Activated CD4-positive, alpha-beta memory T cell treated with anti-CD3 and anti-CD28 coated beads, Interleukin-2, amount 10 ng/mL, durations not matched to agents 7 days and 5 days (primary cell): ENCODE measurements at places on chromosomes 1 and 21. TPM values are rescaled to one million over a fixed set of nuclear protein-coding genes. Genes with fewer than 3 reads are reported as not detected.

RBM11 gene
- total RNA-seq = 0.88 TPM

TNFRSF4 gene
- total RNA-seq = 243 TPM

CLDN14 gene
- not detected for total RNA-seq

OPRD1 gene
- not detected for total RNA-seq

CTPS1 gene
- total RNA-seq = 42.2 TPM

NUP133 gene
- total RNA-seq = 36.9 TPM

DTL gene
- total RNA-seq = 60.7 TPM

NBPF20 gene
- total RNA-seq = 1.2 TPM

IFNAR2 gene
- 61.9 TPM for total RNA-seq

PTP4A2 gene
- 349 TPM for total RNA-seq

ESRRG gene
- not detected for total RNA-seq

GPR157 gene
- 5.0 TPM for total RNA-seq
